Stimulated activated naive B cell treated with anti-CD40 and anti-IgM and Interleukin-4, amounts not matched to agents 10 μg/mL and 1 μg/mL and 100 μg/mL, for 72 hours (primary cell): ENCODE measurements at places on chromosomes 4 and X.
A peak's percentile ranks its signal among the peaks of the same experiment; 100 is the strongest.

DNA sequence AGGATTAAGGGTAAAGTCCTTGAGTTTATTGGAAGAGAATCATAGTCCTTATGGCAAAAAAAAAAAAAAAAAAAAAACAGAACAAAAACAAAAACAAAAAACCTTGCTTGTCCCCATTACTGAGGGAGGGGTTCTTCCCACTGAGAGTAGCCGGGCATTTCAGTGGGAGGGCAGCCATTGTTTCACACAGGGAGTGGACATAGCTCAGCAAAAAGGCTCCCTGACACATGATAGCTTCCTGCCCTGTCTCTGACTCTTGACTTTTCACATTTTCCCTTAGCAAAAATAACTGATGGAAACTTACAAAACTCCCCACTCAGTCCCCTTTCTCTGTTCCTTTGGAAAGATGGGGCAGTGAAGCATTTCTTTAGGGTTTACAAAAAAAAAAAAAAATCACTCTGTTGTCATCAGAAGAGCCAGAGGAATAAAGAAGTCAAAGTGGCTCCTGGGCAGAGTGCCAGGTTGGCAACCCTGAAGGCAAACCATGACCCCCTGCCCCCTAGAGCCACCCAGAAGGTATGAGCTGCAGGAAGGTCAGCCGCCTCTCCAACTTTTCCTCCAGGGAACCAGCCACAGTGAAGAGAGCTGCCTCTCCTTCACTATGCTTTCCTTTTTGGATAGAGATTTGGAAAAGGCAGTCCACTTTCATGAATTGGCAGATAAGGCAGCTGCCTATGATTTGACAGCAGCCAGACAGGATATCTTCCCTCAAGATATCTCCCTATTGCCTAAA, 170.6 kb downstream of the KDR start:
- no peak for DNase-seq

GRCh38 chr4:166875821-166876220, 358.5 kb downstream of the SPOCK3 start:
- DNase-seq = no peak

GRCh38 chr4:55032179-55032578, 93.2 kb downstream of the KDR start:
- DNase-seq = no peak

GRCh38 chr4:187046471-187046870, 322.8 kb upstream of the FAT1 start:
- no peak for DNase-seq

DNA sequence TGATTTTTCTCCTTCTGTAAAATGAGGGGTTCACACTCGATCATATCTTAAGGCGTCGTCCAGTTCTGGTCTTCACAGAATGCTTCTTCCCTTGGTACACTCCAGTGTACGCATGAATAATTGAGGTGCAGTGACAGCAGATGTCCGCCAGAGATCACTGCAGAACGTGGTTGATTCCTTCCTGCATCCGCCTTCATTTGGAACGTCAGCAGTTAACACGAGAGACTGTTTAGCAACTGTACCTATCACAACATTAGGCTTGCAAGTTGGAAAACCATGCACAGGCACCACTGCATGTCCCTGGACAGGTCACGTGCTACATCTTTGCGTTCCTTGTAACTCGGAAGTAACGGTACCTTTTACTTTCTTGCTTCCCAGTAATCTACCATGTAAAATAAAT, 66.0 kb upstream of the GEMIN8 start:
- DNase-seq = peak; percentile 27

DNA sequence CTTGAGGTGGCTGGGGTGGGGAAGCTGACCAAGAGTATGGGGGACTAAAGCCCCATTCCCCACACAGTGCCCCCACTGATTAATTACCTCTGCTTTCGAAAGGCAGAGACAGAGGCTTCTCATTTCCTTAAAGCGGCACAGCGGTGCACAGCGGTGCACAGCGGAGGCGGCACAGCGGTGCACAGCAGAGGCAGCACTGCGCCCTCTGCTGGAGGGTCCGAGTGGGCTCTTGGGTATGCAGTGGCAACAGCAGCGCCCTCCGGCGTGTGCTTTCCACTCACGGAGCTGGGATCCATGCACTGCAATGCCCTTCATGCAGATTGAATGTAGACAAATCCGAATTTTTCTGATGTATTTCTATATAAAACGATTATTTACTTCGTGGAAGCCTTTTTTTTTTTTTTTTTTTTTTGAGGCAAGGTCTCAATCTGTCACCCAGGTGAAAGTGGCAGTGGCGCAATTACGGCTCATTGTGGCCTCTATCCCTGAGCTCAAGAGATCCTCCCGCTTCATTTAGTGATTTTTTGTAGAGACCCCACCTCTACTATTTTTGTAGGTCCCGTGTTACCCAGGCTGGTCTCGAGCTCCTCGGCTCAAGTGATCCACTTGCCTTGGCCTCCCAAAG, 19.7 kb upstream of the PRPS2 start:
- DNase-seq = peak; percentile 66

DNA sequence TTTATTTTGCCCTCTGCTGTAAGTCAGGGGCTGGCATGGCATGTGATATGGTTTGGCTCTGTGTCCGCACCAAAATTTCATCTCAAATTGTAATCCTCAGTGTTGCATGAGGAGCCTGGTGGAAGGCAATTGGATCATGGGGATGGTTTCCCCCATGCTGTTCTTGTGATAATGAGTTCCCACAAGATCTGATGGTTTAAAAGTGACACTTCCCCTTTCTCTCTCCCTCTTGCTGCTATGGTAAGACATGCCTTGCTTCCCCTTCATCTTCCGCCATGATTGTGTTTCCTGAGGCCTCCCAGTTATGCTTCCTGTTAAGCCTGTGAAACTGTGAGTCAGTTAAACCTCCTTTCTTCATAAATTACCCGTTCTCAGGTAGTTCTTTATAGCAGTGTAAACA, 72.0 kb upstream of the MSX1 start:
- DNase-seq = peak; percentile 3

DNA sequence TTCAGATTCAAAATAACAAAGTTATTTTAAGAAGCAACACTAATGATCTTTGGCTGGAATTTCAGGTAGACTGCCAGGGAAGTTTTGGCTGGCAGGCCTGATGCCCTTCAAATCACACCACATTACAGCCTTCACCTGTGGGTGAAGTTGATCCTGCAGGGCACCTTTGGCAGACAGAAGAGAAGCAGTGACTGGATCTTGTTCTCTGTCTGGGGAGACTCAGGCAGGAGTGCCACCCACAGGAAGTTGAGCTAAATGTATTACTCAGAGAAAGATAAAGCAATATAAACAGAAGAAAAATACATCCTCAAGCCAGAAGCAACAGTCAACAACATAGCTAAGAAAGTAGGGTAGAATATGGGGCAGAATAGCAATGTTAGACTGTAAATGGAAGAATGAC, 12.8 kb upstream of the CFAP299 start:
- no peak for DNase-seq

- DNase-seq = no peak
Observed at GRCh38 chr4:126705266-126705665, 927.5 kb upstream of the INTU start.

- DNase-seq = no peak
Observed at GRCh38 chr4:148914301-148914700, 472.1 kb upstream of the NR3C2 start.

- no peak for DNase-seq
Observed at GRCh38 chrX:20664131-20664530, 397.4 kb upstream of the RPS6KA3 start.

- DNase-seq = no peak
Observed at GRCh38 chr4:99625369-99625768, 32.3 kb downstream of the C4orf54 start.

DNA sequence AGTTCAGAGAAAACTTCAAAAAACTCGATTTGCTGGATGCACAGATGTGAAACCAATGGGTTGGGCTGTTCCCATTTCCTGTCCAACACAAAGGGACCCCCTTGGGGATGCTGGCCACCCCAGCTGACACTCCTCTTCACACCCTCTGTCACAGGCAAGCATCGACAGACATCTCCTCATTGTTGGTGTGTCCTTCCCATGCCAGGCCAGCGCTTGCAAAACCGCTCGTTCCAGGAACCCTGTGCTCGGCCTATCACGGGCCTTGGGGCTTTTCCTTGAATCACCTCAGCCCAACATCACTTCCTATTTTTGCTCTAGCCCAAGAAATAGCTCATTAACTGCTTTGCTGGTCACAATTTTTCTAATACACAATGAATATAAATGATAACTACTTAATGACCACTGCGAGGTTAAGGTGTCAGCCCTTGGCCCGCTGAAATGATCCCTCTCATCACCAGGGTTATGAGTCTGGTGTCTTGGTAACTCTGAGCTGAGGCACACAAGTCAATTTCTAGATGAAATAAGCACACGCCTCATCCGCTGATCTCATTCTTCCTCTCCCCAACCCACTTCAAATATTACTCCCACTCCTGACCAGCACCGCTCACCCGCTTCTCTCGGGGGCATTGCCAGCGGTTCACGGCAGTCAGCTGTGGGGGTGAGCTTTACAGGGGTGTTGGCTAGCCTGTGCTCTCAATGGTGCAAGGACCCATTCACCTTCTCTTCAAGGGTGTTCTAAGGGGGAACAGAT, 32.3 kb downstream of the BCOR start:
- no peak for DNase-seq

DNA sequence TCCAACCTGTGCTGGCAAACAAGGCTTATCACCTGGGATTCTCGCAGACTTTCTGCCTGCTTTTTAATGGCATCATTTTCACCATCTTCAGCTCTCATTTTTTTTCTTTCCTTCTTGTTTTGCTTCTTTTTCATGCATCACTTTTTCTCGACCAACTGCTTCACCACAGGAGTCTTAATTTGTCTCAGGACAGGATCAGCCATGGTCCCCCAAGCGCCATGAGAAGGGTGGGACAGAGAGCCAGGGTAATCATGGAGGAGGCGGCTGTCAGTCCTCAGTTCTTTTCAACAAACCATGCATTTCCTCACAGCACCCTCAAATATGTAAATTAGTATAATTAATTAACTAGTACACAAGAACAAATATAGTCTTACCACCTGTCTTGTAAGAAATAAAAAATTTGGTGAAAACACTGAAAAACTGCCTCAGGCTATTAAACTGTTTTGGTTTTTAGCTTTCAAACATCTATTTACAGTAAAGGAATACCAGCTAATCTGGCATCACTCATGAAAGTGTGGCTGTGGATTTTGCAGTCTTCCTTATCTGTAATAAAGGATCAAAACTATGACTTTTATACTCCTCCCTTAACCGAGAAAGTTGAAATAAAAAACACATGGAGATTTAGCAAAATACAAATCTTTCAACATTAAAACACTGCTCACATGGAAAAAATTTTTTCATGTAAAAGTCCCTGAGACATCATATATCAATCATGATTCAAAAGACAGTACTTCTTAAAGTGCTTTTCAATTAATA, 19.1 kb downstream of the EIF4E start:
- no peak for DNase-seq

DNA sequence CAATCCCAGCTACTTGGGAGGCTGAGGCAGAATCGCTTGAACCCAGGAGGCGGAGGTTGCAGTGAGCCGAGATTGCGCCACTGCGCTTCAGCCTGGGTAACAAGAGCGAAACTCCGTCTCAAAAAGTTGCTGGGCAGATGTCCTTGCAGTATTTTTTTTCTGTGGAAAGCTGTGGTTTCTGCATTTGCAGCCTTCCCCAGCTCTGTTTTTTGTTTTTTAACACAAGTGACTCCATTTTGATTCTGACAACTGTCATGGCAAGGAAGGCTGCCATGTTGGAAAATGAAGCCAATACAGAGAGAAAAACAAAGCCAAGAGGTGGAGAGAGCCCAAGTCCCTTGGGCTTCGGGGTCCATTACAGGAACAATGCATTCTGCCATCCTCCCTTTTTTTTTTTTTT, 11.7 kb upstream of the SLC10A3 start:
- DNase-seq = no peak

DNA sequence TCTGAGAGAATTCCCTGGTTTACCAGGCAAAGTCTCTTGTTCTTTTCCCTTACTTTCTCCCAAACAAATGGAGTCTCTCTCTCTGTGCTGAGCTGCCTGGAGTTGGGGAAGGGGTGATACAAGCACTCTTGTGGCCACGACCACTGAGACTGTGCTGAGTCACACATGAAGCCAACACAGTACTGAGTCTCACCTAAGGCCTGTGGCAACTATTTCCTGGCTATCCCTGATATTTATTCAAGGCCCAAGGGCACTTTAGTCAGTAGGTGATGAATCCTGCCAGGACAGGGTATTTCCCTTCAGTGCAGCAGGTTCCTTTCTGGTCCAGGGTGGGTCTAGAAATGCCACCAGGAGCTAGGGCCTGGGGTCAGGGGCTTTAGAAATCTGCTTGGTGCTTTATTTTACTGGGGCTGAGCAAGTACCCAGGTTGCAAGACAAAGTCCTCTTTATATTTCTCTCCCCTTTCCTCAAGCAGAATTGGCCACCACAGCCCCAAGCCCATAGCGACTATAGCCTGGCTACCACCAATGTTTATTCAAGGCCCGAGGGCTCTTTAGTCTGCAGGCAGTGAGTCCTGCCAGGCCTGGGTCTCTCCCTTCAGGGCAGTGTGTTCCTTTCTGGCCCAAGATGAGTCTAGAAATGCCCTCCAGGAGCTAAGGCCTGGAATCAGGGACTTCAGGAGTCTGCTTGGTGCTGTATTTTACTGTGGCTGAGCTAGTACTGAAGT, 10.5 kb downstream of the ARL13A start:
- DNase-seq = no peak

GRCh38 chr4:182810103-182810615, 107.0 kb downstream of the DCTD start:
- DNase-seq = no peak
